ENCODE measurements at places on chromosomes 16 and 17.

DNA sequence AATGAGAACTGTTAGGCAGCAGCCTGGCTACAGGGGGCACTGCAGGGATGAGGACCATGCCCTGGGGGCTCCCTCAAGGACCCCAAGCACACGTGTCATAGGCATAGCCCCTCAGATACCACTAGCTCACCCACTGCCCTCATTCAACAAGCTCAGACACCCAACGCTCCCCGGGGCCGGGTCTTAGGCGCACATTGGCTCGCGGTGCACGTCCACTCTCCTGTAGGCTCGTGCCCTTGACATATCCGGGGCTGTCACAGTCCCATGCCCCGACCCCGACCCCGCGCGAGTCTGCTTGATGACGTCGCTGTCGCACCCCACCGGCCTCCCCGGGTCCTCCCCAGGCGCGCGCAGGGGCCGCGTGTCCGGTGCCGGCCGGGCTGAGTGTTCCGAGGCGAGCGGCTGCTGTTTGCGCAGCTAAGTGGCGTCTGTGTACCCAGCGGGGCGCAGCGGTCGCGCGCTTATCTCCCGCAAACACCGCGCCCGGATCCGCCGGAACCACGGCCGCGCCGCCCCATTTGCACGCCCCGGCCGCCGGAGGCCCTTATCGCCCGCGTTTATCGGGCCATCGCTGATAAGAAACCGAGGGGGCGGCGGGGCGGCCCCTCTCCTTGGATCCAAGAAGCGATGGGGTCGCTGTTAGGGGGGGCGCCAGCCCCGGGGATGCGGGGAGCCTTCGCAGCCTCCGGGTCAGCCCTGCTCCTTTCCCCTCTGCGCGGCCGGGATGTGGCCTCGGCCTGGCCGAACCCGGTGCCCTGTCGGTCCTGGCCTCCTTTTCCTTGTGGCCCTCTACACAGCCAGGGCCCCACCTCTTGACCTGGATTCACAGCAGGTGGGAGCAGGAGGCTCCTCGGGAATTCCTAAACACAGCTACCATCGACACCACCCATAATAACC lies 20.7 kb upstream of the NAGS start:
- no peak for DNase-seq

DNA sequence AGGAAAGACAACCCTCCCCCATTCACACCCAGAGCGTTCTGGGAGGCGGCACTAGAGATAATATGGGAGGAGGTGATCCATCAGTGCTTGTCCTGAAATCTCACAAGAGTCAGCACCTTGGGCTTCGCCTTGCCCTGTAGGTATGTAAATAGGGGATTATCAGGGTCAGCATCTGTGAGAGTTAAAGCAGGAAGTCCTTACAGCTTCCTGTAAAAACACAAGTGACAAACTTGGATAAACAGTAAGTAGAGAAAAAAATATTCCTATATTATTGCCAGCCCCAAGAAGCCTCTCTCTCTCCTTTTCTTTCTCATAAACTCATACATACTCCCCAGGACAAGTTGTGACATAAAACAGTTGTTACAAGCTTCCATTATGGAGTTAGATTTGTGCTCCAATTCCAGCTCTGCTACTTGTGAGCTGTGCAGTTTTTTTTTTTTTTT lies 187.7 kb downstream of the MAF start:
- no peak for DNase-seq

DNA sequence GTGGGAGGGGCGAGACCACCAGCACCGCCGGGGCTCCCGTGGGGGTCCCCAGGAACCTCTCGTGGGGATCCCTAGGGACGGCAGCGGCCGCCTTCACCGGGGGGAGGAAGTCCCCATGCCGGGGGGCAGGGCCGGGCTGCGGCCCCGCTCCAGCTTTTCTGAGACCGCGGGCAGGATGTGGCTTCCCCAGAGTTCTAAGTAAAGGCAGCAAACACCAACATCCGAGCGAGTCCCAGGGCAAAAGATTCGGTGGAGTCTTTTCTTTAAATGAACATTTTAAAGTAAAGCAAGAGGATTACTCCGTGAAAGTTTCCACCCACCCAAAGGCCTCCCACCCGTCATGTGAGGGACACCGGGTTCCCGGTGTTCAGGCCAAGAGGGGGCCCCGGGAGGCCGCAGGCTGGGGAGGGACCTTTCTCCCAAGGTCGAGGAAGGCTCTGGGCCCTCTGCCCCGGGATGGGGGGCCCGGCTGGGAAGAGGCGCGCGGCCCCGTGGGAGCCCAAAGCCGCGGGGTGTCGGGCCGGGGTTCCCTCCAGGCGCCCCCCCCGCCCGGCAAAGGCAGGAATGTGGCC lies 137.2 kb upstream of the RPH3AL start:
- no peak for DNase-seq

- DNase-seq, result no peak
Observed at GRCh38 chr16:86602521-86602920, 24.2 kb downstream of the FOXL1 start.

GRCh38 chr16:4093495-4094126 lies 22.6 kb downstream of the ADCY9 start:
- DNase-seq, result no peak

DNA sequence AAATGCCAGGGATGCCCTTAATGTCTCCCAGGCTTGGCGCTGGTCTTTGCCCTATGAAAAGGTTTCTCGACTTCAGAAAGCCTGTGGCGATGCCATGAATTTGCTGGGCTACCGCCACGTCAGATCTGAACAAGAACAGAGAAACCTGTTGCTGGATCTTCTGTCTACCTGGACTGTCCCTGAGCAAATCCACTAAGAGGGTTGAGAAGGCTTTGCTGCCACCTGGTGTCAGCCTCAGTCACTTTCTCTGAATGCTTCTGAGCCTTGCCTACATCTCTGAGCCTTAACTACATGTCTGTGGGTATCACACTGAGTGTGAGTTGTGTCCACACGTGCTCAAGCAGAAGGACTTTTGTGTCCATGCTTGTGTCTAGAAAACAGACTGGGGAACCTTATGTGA lies 11.4 kb downstream of the CHST4 start:
- DNase-seq, result no peak

DNA sequence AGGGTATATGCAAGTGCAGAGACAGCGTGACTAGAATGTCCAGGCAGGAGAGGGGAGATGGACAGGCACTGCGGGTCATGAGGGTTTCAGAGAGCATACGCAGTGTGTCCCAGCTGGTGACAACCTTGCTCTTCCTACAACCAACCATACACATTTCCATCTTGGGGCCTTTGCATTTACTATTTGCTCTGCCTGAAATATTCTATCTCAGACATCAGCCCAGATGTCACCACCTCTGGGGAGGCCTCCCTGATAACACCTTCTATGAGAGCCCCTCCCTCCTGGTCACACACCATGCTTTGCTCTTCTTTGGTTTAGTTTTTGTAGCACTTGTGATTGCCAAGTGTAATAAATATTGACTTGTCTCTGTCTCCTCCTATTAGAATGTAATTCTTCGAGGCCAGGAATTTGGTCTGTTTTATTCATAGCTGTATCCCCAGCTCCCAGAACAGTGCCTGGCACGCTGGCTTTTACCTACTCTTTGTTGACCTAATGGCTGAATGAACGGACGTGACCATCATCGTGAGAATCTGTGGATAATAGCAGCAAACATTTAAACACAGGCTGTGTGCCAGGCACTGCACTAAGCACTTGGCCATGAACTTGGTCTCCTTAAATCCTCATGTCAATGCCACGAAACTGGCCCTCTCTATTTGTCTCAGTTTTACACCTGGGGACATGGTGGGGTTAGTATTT lies 51.9 kb downstream of the PLCG2 start:
- DNase-seq, result no peak

GRCh38 chr16:22174642-22175041 lies 12.3 kb downstream of the SDR42E2 start:
- no peak for DNase-seq

- no peak for DNase-seq
Observed at GRCh38 chr17:30248786-30249185, 13.3 kb upstream of the SLC6A4 start.

GRCh38 chr16:72991211-72991610 lies 56.7 kb downstream of the ZFHX3 start:
- DNase-seq, result no peak

GRCh38 chr16:89709716-89710432 lies 8.4 kb upstream of the SPATA2L start:
- DNase-seq, result no peak

DNA sequence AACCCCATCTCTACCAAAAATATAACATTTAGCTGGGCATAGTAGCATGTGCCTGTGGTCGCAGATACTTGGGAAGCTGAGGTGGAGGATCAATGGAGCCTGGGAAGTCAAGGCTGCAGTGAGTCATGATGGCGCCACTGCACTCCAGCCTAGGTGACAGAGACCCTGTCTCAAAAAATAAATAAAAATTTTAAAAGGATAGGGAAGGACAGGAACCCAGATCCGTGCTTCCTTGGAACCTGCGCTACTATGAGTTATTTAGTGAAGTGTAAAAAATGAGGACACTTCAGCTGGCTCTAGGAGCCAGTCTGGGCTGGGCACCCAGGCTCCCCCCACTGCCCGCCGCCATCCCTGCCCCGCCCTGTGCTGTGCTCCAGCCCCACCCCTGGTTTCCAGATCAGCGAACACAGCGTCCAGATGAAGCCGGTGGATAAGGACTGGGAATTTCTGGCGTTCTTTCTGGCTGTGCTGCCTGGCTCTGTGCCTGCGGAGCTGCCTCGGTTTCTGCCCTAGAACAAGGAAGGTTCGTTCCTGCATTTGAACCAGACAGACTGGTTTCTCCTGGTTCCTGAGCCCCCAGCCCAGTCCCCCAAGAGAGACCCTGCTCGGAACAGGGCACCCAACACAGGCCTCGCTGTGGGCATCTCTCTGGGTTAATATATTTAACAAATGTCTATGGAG lies 18.5 kb downstream of the PLLP start:
- no peak for DNase-seq

GRCh38 chr16:88505405-88506082 lies 52.5 kb downstream of the ZFPM1 start:
- DNase-seq, result no peak

- no peak for DNase-seq
Observed at GRCh38 chr17:57881143-57881542, 31.3 kb upstream of the MRPS23 start.

GRCh38 chr17:50311112-50311460 lies 34.8 kb upstream of the XYLT2 start:
- no peak for DNase-seq

DNA sequence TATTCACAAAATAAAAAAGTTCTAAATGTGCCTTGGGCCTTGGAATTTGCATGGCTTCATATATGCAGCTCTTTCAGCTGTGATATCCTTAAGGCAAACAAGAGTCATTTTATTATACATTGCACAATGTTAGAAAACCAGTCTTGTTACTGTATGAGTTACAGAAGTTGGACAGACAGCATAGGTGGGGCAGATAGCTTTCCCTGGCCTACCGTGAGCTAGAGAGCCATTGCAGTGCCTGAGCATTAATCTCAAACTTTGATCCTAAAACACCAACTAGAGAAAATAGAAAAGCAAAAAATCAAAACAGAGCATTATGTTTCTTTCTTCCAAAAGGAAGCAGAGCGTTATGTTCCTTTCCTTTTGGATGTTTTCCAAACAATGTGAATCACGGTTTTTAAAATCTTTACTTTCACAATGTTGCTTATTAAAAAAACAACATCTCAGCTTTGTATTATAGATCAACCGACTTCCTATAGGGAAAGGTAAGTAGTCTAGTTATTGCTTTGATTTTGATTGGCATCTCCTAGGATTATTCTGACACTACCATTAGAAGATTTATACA lies 32.2 kb downstream of the ARHGAP44 start:
- no peak for DNase-seq

DNA sequence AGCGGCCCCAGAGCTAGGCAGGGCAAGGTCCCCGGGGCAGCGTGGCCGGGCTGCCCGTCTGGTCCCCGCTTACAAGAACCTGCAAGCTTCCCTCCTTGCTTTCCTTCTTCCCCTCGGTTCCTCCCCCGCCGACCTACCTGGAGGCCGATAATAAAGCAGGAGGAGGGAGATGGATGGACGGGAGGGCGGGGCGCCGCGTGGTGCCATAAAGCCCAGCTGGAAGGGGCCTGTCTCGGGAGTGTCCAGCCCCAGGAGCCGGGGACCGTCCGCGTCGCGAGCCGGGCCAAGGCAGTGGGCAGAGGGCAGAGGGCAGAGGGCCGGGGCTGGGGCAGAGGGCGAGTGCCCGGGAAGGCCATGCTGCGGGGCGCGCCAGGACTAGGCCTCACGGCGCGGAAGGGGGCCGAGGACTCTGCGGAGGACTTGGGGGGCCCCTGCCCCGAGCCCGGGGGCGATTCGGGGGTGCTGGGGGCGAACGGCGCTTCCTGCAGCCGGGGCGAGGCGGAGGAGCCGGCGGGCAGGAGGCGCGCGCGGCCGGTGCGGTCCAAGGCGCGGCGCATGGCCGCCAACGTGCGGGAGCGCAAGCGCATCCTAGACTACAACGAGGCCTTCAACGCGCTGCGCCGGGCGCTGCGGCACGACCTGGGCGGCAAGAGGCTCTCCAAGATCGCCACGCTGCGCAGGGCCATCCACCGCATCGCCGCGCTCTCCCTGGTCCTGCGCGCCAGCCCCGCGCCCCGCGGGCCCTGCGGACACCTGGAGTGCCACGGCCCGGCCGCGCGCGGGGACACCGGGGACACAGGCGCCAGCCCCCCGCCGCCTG lies at the start of gene BHLHA9:
TSS of gene BHLHA9 (plus strand) at position 235 of the 820 bp plus-strand sequence. CDS start at position 355, 120 bp downstream.
- no peak for DNase-seq

- DNase-seq, result no peak
Observed at GRCh38 chr17:81680150-81680549, 3.4 kb downstream of the ARL16 start.

GRCh38 chr17:81031566-81032550 lies 3.1 kb upstream of the BAIAP2 start:
- no peak for DNase-seq

- no peak for DNase-seq
Observed at GRCh38 chr17:81187120-81187519, 21.1 kb upstream of the AATK start.

- no peak for DNase-seq
Observed at GRCh38 chr17:80453998-80454556, 22.3 kb downstream of the NPTX1 start.

GRCh38 chr17:31532081-31532480 lies 140.6 kb downstream of the RAB11FIP4 start:
- no peak for DNase-seq

DNA sequence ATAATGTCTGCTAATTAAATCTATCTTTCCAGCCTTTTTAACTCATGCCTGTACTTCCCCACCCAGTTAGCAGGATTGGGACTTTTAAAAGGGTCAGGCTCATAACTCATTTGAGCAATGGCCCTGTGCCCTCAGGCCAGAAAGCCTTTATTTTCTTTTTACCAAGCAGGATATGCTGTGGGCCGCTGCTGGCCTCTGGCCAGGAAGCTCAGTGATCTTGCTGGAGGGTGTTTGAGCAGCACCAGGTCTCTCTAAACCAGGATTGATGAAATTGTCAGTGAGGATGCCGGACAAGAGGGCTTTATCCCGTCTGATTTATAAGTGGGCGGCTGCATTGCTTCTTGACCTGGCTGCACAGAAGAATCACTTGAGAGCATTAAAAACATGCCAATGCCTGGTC lies 187.8 kb downstream of the RAB11FIP4 start:
- no peak for DNase-seq

GRCh38 chr17:82242977-82243647 lies 14.3 kb downstream of the SLC16A3 start:
- no peak for DNase-seq
